Stimulated activated CD4-positive, alpha-beta T cell treated with anti-CD3 and anti-CD28 coated beads, Interleukin-2, amount 100 ng/mL, for 48 hours (primary cell): ENCODE measurements at places on chromosomes 5 and 9.
A peak's percentile ranks its signal among the peaks of the same experiment; 100 is the strongest.

GRCh38 chr5:81204205-81204604 is 28.9 kb upstream of the CKMT2 start:
- no peak for DNase-seq

DNA sequence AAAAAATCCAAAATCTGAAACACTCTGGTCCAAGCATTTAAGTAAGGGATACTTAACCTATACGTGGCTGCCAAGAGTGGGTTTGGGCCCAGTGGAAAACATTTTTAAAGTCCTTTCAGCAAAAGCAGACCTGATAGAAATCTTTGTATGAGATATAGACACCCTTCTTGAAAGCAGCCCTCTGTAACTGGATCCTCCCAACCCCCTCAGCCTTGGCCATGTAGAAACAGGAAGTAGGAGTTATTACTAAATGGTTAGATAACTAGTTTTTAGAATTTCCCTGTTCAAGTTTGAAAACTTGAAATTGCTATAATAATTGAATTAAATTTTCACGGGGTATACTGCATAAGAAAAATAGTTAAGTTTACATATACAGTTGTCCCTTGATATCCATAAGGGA is 111.3 kb upstream of the PCA3 start:
- no peak for DNase-seq

GRCh38 chr9:78235256-78235761 is 566 bp upstream of the CEP78 start:
- no peak for DNase-seq

GRCh38 chr5:116465411-116465810 is 109.2 kb downstream of the SEMA6A start:
- no peak for DNase-seq

DNA sequence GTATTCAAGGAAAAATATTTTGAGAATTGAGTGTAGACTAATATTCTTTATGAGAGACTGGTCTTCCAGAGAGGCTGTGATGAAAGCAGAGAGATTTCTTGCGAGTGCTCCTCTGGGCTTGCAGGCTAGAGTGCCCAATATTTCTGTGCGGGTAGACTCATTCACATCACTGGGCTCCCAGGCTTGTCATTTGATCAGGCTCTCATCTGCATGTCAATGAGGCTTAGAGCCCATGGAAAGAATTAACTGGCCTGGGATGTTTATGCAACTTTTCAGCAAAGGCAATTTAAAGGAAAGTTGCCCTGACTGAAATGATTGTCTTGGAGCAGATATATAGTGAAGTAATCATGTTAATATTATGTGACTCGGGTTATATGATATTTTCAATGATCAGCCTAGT is 42.3 kb downstream of the SNCAIP start:
- no peak for DNase-seq

DNA sequence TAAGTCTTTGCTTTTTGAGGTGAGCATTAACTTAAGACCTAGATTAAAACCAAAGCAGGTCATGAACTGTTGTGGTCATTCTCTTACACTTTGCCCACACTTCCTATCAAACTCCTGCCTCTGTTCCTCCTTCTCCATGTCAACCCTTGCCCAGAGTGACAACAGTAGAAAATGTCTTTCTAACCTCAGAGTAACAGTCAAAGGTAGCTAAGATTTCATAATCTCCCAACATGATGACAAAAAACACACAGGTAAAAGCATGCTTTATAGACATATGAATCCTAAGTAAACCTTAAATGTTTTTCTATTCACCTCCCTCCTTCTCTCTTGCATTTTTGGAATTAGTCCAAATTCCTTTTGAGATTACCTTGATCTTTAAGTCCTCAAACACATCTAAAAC is 422.3 kb downstream of the SPATA31D1 start:
- DNase-seq = no peak

GRCh38 chr9:98341157-98342097 is 86.0 kb upstream of the TBC1D2 start:
- no peak for DNase-seq

DNA sequence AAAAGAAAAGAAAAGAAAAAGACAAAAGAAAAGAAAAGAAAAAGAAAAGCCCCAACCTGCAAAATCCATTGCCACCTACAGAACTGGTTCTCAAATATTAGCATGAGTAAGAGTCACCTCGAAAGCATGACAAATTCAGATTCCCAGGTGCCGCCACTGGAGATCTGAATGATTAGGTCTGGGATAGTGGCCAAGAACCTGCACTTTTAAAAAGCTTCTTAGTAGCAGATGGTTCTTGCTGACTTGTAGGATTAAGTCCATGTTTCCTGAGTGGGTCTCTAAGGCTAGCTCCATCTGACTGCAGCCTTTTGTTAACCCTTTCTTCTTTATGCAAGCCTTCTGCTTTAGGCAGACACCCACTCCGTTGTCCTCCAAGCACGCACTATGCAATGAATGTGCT is 178.5 kb upstream of the CDH18 start:
- no peak for DNase-seq

DNA sequence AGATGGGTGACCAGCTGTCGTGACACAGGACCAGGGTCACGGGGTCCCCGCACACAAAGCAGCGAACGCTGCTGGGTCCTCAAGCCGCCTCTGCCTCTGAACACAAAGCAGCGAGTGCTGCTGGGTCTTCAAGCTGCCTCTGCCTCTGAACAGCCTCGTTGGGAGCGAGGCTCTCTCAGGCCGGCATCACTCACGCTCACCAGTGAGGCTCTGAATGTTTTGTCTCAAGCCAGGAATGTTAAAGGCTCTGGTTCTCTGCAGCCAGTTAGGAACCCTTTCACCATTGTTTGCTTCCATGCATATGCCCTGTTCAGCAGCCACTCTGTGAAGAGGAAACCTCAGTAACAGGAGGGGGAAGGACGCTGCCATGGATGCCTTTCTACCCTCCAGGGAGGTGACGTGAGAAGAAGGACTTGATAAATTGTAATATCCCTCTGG is 82.7 kb upstream of the TAF11L2 start:
- DNase-seq = no peak

- DNase-seq = no peak
These were observed 893.2 kb downstream of the DTWD2 start for GRCh38 chr5:118095115-118095514.

- DNase-seq = no peak
These were observed 524 bp downstream of the MEGF10 start for GRCh38 chr5:127290946-127291693.

GRCh38 chr9:5510360-5510931 is at the start of gene PDCD1LG2:
TSS of gene PDCD1LG2 (plus strand) at chr9:5510531. CDS start at chr9:5522547, 12,016 bp downstream.
- peak; percentile 44 for DNase-seq

- no peak for DNase-seq
These were observed 149.0 kb downstream of the PDE4D start for GRCh38 chr5:59744531-59744992.

GRCh38 chr9:127983847-127984289 is 3.1 kb upstream of the EEIG1 start:
- no peak for DNase-seq

DNA sequence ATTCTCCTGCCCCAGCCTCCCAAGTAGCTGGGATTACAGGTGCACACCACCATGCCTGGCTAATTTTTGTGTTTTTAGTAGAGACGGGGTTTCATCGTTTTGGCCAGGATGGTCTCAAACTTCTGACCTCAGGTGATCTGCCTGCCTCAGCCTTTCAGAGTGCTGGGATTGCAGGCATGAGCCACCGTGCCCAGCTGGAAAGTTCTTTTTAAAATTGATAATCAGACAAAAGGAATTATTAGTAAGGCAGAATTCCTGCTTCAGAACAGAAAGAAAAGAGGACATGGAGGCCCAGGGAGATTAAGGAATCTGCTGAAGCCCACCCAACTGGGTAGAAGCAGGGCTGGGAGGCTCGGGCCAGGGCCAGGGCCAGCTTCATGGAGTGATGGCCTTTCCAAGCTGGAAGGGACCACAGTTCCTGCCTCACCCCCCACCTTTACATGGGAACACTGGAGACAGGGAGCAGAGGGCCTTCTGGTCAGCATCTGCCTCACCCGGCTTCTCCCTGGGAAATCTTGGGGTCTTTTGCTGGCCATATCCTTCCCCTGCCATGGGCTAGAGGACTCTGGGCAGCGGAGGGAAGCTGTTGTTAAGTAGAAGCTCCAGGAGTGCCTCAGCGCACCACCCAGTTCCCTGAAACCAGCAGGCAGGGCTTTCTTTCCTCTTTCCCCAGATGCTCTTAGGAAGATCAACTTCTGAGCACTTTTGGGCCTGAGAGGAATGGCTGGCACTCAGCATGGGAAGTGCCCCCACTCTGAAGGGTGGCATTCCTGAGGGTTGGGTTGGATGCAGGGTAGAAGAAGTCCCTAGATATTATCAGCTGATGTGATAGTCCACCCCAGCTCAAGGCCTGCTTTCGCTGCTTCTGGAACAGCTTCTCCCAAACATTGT is 70.1 kb downstream of the RGS3 start:
- DNase-seq = no peak

DNA sequence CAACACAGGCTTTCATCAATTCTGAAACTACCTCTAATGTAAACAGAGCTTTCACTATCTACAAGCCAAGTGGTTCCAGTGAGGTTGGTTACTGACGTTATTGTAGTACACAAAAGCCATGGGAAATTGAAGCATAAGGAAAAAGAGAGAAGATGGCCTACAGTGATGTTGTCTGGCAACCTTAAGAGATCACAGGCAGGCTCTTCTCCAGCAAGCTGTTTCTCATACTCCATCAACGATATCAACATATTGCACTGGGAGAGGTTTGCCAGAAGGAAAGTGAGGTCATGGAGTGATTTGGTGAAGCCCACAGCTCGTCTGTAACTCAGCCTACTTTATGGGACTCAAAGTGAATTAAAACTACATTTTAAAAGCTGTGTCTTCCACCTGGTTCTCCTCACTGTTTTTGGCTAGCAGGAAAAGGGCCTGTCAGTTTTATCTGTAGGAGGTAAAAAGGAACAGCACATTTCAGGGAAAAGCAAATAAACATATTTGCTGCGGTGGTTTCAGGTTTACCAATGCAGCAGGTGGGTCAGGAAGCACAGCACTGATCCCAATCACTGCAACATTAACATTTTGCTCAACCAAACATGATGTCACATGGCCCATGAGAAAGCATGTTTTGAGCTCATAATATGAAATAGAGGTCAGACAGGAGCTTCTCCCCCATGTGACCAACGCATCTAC is 72.9 kb downstream of the ARSB start:
- no peak for DNase-seq

GRCh38 chr5:77355751-77356150 is 136.4 kb downstream of the WDR41 start:
- no peak for DNase-seq

- DNase-seq = no peak
These were observed 184.2 kb downstream of the NSG2 start for GRCh38 chr5:174229514-174230370.

- peak; percentile 36 for DNase-seq
These were observed 3.7 kb downstream of the TLN1 start for GRCh38 chr9:35728041-35728971.

- no peak for DNase-seq
These were observed 93.6 kb downstream of the CYFIP2 start for GRCh38 chr5:157359356-157360055.

- no peak for DNase-seq
These were observed 646.6 kb downstream of the TLE4 start for GRCh38 chr9:80218328-80218727.

GRCh38 chr5:64519263-64519662 is 13.4 kb downstream of the RGS7BP start:
- DNase-seq = no peak

GRCh38 chr5:60668686-60669304 is 31.2 kb downstream of the DEPDC1B start:
- no peak for DNase-seq

GRCh38 chr5:139660105-139660922 is 12.2 kb downstream of the CXXC5 start:
- no peak for DNase-seq

- DNase-seq = no peak
These were observed 6.3 kb downstream of the QSOX2 start for GRCh38 chr9:136239135-136239982.
